Hematopoietic multipotent progenitor cell treated with erythropoietin and hydrocortisone succinate and interleukin-3 and kit ligand, for 17 days (in vitro differentiated cells): ENCODE measurements at places on chromosomes 7 and 10.

DNA sequence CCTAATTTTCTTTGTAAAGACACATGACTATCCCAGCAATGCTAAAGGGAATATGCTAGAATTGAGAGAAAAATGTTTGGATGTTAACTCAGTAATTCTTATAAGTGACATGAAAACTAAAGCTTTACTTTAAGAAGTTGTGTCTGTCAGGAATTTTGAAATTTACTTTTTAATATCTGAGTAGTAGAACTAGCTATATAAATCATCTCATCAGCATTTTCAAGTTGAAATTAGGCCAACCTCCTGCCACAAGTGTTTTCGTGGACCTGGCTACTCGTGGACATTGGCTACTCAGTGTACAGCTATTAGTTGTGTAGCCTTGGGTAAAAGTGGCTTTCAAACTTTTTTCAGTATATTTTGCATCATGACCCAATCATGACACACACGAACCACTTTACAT, 70.5 kb downstream of the ADD3 start:
- DNase-seq = no peak

- DNase-seq = no peak
Observed at GRCh38 chr7:11478426-11478825, 353.6 kb downstream of the THSD7A start.

GRCh38 chr7:11969643-11970042, 137.6 kb upstream of the THSD7A start:
- no peak for DNase-seq

- no peak for DNase-seq
Observed at GRCh38 chr7:9891056-9891455, 1082.6 kb upstream of the PHF14 start.

- no peak for DNase-seq
Observed at GRCh38 chr10:111705021-111705420, 478.5 kb downstream of the GPAM start.

- no peak for DNase-seq
Observed at GRCh38 chr10:55174419-55174818, 373.4 kb upstream of the PCDH15 start.

DNA sequence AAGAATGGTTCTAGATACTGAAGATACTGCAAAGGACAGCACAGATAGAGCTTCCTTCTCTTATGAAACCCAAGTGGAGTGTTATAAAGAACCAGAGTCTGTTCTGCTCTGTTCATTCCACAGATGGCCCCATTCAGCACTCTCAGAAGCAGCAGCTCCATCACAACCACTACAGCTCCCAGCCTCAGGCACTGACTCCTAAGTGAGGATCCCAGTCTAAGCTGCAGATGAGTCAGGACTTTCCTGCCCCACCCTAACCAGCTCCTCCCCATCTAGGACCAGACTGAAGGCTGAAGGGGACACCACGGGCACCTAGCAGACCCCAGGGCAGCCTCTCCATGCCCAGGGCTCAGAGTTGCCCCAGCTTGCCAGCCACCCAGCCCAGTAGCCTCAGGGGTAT, 379.8 kb downstream of the GRID1 start:
- DNase-seq = no peak

- no peak for DNase-seq
Observed at GRCh38 chr7:131879424-131879823, 323.0 kb upstream of the PODXL start.

GRCh38 chr10:79404231-79404609, 41.2 kb downstream of the ZCCHC24 start:
- DNase-seq = no peak
